ENCODE measurements at places on chromosomes 3 and 15.

DNA sequence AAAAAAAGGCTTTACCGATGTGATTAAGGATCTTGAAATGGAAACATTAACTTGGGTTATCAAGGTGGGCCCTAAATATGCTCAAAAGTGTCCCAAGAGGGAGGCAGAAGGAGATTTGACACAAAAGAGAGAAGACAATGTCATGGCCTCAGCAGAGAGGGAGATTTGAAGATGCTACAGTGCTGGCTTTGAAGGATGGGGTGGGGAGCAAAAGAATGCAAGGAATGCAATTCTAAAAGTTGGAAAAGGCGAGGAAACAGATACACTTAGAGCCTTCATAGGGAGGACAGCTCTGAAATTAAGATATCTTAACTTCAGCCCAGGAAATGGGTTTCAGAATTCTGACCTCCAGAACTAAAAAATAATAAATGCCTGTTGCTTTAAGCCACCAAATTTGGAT, 314.5 kb upstream of the CCDC54 start:
- no peak for DNase-seq

GRCh38 chr15:78083186-78083585, 5.7 kb upstream of the TBC1D2B start:
- no peak for DNase-seq

GRCh38 chr15:70602834-70603560, 160.4 kb downstream of the UACA start:
- no peak for DNase-seq

DNA sequence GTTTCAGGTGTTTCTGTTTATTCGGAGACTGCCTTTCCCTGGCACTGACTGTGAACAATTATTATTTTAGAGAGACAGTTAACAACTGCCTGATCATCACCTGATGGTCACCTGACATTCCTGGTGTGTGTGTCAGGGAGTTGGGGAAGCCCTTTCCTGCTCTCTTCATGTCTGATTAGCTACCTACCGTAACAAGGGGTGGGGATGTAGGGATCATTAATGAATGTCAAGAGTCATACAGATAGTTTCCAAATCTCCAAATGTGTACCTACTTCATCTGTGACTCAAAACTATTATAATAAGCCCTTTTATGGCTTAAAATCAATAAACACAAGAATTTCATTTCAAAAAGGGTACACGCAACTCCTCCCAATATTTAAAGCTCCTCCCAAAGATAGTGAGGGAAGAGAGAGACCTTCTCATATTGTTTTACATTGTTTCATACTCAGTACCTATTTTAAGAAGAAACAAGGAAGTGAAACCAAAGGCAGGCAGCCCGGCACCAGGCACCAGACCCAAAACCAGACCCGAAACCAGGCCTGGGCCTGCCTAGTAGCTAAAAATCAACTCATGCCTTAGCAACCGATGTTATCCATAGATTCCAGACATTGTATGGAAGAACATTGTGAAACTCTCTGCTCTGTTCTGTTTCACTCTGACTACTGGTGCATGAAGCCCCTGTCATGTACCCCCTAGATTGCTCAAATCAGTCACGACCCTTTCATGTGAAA, 844.9 kb upstream of the ALCAM start:
- no peak for DNase-seq

- DNase-seq: no peak
Observed at GRCh38 chr15:66560856-66561525, 4.8 kb downstream of the LCTL start.

GRCh38 chr3:131708241-131708640, 205.5 kb upstream of the MRPL3 start:
- DNase-seq: no peak

- DNase-seq: no peak
Observed at GRCh38 chr3:115022835-115023398, 124.2 kb downstream of the ZBTB20 start.

DNA sequence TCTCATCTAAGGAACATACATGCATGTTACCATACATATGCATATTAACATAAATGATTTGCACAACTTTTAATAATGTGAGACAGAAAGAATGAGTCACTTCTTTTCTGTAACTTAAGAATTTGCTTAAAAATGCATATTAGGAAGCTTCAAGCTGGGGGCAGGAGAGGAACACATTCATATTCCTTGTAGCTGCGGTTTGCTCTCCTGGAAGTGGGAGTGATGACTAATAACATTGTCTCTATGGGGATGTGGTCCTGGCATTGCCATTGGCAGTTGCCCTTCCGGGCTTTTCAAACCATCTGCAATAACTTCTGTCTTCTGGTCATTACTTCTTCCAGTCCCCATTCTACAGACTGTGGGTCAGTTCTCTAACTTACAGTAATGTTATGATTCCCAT, 15.6 kb downstream of the CHST2 start:
- no peak for DNase-seq

- no peak for DNase-seq
Observed at GRCh38 chr3:128242818-128243601, 89.7 kb downstream of the EEFSEC start.

DNA sequence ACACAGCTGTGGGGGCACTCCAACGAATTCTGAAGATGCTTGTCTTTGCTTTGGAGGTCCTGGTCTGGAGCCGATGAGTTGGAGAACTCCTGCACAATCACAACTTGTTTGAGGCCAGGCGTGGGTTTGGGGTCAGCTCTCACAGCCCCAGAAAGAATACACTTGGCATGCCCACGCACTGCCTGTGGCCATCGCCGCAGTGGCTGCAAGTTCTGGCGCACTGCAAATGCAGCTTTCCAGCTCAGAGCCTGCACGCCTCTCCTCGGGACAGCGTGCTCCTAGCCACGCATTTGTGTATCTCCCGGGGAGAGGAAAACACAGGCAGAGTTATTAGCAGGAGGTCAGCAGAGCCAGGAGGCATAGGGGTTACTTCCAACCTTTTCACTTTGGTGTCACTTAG, 282.7 kb downstream of the ADAMTS17 start:
- DNase-seq: no peak

DNA sequence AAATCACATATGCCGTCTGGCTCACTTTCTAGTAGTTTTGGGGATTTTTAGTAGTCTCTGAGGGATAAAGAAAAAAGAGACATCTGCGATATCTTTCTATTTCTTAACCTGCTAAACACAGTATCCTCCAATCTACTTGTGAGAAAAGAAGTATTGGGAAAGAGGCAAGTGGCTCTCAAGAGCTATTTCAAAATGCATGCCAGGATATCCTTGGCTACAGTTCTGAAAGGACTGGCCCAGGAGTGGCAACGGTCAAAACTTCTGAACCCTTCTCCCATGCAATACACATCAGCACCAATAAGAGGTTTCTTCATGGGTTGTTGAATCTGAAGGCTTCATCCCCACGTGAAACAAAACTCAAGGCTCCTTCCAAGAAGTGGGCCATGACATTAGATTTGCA, 204.0 kb upstream of the WNT5A start:
- DNase-seq: no peak

GRCh38 chr3:134253475-134254226, 3.0 kb upstream of the RYK start:
- DNase-seq: no peak

DNA sequence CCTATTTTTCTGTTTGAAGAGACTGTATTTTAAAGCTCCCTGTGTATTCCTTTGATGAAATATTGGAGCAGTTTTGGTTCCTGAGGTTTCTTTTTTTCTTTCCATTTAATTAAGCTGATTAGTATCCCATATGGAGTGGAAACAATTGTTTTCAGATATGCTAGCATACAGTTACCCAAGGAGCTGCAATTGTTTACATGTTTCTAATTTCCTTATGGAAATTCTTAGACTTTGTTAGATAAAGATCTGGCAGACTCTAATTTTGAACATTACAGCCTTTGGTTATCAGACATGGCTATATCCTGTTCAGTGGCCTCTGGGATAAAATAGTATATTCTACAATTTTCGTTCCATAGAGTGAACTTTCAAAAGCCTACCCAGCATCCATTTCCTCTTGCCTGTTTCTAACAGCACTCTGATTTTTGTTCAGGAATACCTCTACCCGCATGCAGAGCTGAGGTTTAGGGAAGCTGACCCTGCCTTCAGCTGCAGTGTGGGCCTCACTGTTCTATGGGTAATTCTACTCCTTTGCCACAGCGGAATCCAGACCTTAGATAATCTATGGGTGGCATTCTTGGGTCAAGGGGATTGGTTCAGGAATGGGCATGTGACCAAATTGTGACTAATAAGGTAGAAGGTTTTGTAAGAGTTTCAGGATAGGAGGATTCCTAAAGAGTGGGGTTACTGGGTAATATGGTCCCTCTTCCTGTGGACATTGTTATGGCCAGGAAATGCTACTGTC, 161.1 kb upstream of the ANKRD28 start:
- no peak for DNase-seq

- DNase-seq: no peak
Observed at GRCh38 chr15:28935316-28935715, 49.5 kb downstream of the APBA2 start.

DNA sequence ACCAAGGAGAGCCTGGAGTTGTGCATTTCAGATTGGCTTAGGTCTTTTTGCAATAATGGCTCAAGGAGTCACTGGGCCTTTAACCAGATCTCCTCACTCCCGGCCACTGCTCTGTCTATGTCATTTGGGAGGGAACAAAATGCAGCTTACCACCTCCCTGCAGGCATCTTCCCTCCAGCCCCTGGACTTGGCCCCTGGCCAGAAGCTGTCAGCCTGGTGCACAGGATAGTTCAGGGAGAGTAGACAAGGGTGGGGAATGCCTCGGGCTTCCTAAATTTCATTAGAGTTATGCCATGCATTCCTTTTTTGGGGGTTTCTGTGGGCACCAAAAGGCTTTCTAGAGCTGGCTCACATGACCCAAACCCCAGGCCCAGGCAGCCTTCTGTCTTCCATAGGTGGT, 70.2 kb upstream of the HRH1 start:
- DNase-seq: no peak

GRCh38 chr3:129422897-129423296, 5.5 kb downstream of the EFCAB12 start:
- no peak for DNase-seq

DNA sequence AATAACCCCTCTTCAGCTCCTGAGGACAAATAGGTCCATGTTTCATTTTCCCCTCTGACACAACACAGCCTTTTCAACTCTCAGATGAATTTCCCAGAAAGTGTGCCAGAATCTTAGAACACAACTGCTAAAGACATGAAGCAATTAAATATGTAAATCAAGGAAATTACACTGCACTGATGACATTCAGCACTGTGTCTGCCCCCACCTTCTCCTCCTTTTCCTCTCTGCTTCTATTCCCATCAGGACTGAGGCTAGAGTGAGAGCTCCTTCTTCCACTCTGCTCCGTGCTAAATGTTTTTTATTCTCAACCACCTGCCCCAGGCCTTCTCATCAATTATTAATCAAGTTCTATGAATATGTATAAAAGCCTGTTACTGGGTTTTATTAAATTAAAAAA, 596.1 kb downstream of the TUSC7 start:
- DNase-seq: no peak
